ENCODE measurements at places on chromosomes 16 and 17.
A peak's percentile ranks its signal among the peaks of the same experiment; 100 is the strongest.

DNA sequence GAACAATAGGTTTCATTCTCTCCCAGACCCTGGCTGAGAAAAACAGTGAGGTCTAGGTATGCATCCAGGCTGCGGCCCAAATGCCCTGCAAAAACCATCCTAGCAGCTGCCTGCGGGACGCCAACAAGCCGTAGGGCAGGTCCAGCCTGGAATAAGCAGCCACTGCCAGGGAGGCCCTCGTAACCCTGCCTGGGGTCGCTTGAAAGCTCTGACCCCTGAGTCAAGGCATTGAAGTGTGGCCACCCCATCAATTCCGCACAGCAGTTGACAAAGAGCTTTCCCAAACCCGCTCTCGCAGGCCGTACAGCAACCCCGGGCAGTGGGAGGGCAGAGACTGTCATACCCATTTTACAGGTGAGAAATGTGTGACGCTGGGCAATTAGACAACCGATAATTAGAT, 11.1 kb downstream of the TRPV1 start:
- DNase-seq: no peak

DNA sequence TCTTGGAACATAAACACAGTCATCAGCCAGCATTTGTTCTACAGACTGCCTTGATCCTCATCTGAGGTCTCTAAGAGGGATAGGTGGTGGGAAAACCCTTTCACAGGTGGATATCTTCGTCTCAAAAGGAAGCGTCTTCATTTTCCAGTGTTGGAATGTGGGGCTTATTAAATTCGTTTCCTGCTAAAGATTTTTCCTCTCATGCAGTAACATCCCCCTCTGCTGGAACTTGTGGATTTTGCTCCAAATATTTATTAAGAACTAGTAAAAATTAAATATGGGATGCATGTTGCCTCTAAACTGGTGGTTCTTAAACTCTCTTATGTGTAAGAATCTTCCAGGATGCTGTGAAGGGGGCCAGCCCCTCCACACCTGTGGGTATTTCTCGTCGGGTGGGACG, 20.1 kb upstream of the MLYCD start:
- DNase-seq: no peak

GRCh38 chr17:77894126-77894956, 64.2 kb upstream of the TNRC6C start:
- DNase-seq: no peak

DNA sequence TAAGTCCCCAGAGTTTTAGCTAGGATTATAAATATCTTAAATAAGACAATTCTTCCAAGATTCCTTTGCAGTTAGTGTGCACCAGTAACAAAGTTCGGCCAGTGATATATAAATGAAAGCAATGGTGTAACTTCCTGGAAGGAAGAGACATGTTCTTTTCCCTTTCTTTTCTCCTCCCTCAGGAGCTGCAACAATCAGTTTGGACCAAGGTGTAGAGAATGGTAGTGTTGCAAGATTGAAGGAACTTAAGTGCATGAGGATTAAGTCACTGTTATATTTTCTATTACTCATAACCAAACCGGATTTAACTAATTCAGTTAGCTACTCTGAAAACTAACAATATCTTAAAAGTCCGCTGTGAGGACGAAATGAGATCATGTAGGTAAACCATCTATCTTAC, 68.9 kb upstream of the KCNJ16 start:
- no peak for DNase-seq

- DNase-seq: no peak
Measured at GRCh38 chr17:40779181-40779909, 3.0 kb downstream of the KRT27 start.

GRCh38 chr16:87970186-87970585, 19.0 kb downstream of the BANP start:
- DNase-seq: no peak

DNA sequence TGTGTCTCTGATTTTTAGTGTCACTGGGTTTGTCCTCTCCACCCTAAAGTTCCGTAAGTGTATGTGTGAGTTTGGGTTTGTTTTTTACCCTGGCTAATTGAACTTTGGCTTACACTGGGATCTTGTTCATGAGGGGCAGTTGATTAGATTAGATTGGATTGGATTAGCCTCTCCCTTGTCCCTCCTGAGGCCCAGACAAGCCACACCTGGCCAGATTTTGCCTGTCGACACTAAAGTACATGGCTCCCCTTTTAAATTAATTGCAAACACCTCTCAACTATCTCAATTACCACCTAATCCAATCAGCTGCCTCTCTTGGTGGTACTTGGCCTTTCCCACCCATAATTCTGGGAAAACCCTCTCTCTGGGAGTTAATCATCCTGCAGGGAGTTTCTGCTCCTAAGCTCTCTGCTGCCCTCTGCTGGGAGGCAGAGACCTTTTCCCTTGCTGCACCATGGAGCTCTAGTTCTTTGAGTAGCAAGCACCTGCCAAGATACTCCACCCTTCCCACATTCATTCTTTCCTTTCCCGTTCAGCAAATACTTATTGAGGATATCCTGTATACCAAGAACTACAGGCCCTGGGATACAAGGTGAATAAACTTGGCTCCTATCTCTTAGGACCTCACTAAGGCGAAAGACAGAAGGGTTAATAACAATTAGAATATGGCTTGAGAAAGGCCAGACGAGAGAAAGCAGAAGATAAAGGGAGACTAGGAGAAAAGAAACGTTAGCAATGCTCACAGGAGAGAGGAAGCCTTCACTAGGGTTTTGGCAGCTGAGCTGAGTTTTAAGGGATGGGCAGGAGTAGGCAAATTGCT, 60.0 kb upstream of the MPHOSPH6 start:
- peak; percentile 33 for DNase-seq

- no peak for DNase-seq
Measured at GRCh38 chr16:10988164-10988803, 43.9 kb downstream of the CLEC16A start.

- DNase-seq: no peak
Measured at GRCh38 chr16:66444049-66444481, 17.0 kb downstream of the BEAN1 start.

GRCh38 chr16:66895999-66896398, 15.7 kb downstream of the PDP2 start:
- no peak for DNase-seq

GRCh38 chr17:48663134-48663924, 37.2 kb upstream of the HOXB9 start:
- DNase-seq: no peak

- no peak for DNase-seq
Measured at GRCh38 chr16:3283543-3284447, 504 bp downstream of the ZNF263 start.

- peak; percentile 41 for DNase-seq
Measured at GRCh38 chr16:4306470-4307214, 9.2 kb upstream of the GLIS2 start.

- no peak for DNase-seq
Measured at GRCh38 chr17:61627125-61627524, 36.1 kb upstream of the NACA2 start.

- DNase-seq: peak; percentile 84
Measured at GRCh38 chr16:180681-181564, 664 bp downstream of the HBQ1 start.

DNA sequence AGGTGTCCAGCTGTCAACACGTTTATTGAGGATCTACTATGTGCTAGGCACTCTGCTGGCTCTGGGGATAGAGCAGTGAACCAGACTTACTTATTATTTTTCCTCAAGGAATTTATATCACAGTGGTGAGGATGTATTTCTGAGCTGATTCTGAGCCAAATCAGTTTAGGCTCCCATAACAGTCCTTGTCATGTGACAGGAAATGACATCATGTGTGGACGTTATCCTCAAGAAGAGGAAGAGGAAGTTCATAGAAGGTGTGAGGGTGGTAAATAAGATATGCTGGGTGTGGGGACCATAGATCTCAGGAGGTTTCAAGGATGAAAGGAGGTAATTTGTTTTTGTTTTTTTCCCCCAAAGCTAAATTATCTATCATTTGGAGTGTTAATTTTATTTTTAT, 873.5 kb upstream of the EEF2KMT start:
- DNase-seq: no peak

DNA sequence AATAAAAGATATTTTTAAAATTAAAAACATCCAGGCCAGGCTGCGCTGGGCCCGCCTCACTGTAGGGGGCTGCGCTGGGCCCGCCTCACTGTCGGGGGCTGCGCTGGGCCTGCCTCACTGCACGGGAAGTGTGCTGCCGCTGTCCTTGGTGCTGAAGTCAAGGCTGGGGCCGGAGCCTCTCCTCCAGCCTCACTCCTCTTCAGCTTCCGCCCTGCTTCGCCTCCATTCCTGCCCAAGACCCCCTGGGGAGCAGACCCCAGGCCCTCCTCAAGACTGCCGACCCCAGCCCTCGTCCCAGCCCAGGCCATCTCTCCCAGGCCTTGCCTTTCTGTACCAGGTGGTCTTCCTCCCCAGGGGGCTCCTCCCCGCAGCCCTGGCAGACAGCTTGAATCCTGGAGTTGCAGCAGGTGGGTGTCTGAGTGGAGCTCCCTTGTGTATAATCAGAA, 26.2 kb downstream of the ENDOV start:
- peak; percentile 10 for DNase-seq

DNA sequence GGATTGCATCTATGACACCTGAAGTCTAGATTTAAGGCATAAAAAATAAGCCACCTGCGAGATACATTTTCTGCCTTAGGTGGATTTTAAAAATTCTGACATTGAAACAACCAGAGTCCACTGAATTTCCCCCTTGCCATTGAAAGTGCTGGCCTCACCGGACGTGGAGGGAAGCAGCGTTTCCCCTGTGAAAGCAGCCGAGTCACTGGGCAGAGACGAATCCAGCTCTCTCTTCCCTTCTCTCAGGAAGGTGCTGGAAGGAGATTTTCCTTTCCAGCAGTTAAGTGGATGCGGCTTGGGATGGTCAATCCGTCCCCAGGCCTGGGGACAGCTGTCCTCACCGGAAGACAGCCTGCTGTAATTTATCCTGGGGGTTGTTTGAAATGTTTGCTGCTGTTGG, 270.9 kb upstream of the FOXF1 start:
- no peak for DNase-seq

DNA sequence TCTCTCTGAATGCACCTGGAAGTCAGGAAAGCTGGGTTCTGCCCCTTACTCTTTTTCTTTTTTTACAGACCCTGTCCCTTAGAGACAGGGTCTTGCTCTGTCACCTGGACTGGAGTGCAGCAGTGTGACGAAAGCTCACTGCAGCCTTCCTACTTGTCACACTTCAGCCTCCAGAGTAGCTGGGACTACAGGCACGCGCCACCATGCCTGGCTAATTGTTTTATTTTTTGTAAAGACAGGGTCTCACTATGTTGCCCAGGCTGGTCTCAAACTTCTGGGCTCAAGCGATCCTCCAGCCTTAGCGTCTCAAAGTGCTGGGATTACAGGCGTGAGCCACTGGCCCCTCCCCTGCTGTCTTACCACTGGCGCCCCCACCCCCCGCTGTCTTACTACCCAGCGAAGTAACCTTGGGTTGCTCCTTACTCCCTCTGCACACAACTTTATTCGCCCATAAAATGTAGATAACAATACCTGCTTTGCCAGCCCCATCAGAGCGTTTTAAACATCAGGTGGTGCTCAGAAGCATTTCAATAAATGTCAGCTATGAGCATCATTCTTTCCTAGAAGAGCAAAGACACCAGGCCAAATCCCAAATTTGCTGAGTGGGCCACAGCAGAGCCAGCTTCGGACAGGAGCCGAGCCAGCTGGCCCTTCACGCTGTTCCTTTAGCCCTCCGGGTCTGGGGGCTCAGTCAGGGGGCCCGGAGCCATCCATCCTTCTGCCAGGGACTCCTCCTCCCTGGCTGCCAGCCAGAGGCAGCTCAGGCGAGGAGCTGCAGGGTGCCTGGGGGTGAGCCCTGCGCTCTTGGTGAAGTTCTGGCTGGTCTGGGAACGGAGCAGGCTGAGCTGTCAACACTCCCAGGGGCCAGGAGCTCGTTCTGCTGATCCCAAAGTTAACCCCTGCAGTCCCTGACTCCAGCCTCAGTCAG, 24.4 kb downstream of the SRL start:
- DNase-seq: no peak

DNA sequence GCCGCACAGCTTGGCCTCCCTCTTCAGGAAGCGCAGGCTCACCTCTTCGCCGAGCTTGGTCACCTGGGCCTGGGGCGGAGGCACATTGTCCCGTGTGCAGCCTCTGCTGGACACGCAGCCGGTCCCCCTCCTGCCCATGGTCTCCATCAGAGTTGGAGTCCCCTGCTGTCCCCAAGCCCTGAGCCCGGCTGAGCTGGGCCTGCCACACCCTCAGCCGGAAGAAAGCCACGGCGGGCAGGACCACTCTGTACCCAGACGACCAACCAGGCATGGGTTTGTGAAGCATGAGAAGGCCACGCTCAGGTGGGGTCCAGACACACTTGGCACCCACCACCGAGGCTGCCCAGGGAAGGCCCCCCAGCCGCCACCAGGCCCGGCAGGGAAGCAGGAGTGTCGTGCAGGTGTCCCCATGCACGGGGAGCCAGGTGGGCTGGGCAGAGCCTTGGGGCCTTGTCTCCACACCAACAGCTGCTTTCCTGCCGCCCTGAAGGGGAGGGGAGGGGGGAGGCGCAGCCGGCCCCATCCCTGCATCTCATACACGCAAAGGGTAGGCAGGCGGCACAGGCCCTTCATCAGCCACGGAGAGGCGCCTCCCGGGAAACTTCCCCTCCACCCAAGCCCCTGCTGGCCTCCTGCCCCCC, 5.2 kb downstream of the CCDC154 start:
- DNase-seq: no peak

DNA sequence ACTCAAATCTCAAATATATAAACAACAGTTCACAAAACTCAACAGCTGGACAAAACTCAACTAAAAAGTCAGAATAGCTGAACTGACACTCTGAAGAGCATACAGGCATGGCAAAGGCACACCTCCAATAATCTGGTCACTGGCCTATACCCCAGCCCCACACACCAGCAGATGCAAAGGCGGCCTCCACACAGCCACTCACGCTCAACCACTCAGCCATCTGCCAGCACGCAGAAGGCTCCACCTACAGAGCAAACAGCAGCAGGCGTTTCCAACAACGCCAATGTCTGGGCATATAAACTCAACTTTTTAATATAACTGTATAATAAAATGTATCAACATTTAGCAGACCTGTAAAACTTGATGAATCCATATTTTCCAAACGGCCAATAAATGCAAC, 17.2 kb downstream of the USP7 start:
- DNase-seq: no peak

GRCh38 chr17:82200743-82201497, 11.7 kb downstream of the CCDC57 start:
- DNase-seq: peak; percentile 75

- no peak for DNase-seq
Measured at GRCh38 chr17:63629627-63630026, 7.4 kb downstream of the MAP3K3 start.

DNA sequence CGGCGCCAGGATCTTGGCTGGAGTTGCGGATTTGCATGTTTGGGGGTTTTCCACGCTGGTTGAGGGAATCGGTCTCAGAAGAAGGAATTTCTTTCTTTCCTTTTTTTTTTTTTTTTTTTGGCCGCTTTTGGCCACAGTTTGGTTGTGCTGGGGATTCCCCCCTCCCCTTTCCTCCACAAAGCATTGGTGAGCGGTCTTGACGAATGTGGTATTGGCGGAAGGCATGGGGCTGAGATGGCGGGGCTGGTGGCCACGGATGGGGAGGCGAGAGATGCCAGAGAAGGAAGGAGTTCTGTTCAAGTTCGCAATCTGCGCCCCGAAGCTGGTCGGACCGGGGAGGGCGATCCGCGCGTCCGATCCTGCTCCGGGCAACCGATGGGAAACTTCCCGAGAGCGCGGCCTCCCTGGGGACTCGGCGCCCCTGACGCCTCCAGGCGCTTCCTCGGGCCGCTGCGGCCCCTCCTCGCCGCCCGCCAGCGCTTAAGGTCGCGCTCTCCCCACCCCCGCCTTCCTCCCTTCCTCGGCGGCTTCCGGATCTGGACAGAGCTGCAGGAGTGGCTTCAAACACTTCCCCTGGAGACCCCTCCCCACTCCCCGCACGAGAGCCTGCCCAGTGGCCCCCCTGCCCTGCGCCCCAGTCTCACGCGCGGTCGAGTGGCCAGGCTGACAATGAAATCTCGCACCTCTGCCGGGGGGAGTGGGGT, 43.2 kb downstream of the RAI1 start:
- no peak for DNase-seq
